ENCODE measurements at places on chromosomes 1 and 21.

DNA sequence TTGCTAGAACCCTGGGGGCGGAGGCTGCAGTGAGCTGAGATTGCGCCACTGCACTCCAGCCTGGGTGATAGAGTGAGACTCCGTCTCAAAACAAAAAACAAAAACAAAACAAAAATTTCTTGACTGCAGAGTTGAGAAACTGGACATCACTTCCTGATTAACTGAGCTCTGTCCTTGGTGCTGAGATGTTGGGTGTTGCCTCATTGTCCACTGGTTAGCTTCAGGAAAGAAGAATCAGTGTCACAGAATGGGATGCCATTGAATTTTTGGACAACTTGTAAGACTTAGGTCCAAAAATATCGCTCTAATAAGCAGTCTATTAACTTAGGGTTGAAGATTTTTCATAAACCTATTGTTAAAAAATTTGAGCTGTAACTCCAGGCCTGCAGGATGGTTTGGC is 23.8 kb upstream of the KCNA10 start:
- DNase-seq: no peak

GRCh38 chr1:198788561-198789064 is 149.8 kb downstream of the PTPRC start:
- DNase-seq: peak; percentile 53

DNA sequence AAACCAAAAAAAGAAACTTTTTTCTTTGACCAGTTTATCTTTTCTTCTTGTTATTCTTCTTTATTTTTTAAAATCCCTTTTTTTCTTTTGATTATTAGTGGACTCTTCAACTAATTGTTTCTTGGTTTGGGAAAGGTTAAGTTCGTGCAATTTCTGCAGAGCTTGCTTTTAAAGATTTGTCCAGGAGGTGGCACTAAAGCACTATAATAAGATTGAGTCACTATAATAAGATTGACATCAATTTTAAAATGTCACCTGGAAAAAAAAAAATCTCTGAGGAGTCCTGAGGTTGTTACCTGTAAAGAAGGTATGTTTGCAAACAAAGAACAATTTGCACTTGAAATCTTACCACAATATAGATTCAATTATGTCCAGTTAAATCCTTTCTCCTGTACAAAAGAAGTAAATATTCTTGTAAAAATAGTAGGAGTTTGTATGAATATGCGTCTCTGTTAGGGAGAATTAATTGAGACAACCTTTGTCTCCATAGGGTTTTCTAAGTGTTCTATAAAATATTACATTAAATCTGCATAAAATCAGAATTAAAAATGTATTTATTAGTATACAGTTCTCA is 166.7 kb downstream of the ADGRL4 start:
- DNase-seq: peak; percentile 8

DNA sequence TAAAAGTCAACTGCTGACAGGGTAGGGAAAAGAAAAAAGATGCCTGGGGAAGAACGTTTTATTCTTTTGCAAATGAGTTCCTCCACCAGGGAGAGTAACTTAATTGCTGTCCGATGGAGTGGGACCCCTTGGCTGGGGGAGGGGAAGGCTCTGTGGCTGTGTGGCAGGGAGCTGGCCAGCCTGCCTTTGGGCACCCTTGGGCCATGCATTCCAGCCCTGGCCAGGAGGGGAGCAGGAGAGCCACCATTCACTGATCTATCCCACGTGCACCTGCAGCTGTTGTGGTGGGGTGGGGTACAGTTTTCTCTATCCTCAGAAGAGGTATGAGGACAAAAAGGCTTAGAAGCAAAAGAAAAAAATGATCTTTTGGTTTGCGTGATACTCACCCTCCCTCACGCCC is 116.9 kb downstream of the KCNK1 start:
- DNase-seq: no peak

DNA sequence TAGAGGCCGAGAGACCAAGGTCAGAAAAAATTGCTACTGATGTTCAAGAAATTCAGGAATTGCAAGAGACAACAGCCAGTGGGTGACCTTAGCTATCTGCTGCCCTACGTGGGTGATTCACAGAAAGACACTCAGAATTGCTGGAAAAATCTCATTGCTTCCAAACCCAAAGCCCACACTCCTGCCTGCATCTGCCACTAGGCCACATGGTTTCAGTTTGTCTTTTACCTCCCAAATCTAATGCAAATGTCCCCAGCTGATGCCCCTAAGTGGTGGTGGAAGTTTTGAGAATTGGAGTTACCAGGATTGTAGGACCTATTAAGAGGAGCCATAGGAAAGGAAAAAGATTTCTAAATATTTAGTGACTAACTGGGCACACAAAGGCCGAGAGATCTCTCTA is 341.5 kb upstream of the CHRM3 start:
- DNase-seq: no peak

- DNase-seq: no peak
Observed at GRCh38 chr1:167562702-167563101, 9.1 kb upstream of the CREG1 start.

DNA sequence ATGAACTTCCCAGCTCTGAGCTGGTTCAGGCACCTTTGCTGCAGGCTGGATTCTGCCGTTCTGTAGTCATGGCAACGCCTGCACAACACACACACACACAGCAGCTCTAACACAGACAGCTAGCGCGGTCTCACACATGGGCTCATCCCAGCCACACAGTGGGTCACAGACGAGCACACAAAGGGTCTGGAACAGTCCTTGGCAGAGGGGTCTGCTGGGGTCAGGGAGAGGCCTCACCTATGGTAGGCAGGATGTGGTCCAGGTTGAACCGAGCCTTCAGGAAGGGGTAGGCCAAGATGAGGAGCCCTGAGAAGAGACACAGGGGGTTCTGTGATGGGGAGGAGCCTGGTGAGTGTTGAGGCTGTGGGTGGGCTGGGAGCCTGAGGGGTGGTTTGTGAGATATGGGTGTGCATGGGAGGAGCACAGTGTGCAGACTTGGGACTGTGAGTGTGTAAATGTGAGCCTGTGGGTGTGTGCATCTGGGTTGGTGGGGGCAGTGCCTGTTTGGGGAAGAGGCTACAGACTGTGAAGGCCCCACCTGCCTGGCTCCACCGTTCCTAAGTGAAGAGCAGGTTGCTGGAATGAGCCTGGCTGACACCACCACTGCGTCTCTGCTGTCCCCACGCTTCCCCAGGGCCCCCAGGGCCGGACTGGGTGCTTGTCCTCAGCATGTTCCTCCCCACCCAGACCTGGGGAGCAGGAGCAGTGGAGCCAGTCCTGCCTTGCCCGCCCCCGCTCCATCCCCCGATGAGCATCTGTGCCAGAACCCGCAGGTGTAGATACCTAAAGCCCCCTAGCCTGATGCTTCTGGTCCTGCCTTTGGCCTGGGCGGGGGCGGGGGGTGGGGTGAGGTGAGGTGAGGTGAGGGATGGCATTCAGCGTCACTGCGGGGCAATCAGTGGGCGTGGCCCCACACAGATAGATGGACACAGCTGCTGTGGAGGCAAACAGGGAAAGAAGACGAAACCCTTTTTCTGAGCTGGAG is 1.5 kb downstream of the KNCN start:
- no peak for DNase-seq

DNA sequence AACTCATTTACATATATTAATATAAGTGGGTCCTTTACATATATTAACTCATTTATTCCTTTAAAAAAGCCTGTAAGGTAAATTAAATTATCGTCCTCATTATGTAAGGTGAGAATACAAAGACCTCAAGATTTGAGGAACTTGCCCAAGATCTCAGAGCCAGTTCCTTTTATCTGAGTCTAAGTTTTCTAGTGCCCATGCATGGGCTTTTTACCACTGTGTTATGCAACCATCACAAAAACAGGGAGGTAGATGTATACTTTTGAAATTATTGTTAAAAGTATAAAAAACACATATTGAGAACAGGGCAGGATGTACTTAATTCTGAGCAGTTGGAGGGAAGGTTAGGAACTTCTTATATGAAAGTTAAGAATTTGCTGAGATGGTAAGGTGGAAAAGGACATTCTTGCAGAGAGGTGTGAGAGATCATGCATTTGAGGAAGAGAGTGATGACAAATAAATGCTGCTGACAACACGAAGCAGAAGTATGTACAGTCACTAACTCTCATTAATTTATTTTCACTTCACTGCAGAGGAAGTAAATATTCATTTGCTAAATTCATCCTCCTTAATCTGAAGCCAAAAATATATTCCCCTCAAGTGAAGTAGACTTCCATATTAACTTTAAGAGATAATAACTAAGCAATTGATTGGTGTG is 28.9 kb upstream of the LYPLAL1 start:
- DNase-seq: no peak

- no peak for DNase-seq
Observed at GRCh38 chr1:84406346-84406861, 8.1 kb downstream of the DNASE2B start.

DNA sequence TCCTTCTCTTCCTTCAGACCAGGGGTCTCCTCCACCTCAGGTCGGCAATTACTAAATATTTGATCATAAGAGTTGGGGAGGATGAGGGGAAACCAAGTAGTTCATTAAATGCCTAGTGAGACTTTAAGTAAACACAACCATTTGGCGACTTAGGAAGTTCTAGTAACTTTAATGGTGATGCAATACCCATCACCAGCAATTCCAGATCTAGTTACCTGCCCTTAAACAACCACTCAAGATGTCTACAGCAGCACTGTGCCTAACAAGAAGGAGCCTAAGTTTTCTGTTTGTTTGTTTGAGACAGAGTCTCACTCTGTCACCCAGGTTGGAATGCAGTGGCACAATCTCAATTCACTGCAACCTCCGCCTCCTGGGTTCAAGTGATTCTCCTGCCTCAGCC is 56.6 kb upstream of the L1TD1 start:
- DNase-seq: no peak

DNA sequence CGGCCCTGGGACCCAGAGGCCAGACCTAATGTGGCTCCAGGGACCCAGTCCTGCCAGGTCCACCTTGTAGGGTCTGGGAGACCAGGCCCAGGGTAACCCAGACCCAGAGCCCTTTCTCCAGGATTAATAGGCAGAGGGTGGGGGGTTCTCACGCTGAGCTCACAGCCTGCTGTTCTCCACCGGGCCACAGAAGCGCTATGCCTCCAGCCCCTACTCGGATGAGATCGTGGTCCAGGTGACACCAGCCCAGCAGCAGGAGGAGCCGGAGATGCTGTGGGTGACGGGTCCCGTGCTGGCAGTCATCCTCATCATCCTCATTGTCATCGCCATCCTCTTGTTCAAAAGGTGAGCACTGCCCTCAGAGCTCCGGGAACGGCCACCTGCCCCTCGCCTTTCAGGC is 43.3 kb upstream of the KDM4A start:
- DNase-seq: no peak

GRCh38 chr1:68322837-68323687 is 90.7 kb upstream of the WLS start:
- DNase-seq: no peak

- DNase-seq: no peak
Observed at GRCh38 chr1:229643996-229644745, 18.1 kb downstream of the URB2 start.
